Stimulated activated CD4-positive, alpha-beta T cell treated with anti-CD3 and anti-CD28 coated beads, Interleukin-4, amount 100 ng/mL, for 4 hours (primary cell): ENCODE measurements at places on chromosomes 2 and 18.

- no peak for DNase-seq
Measured at GRCh38 chr2:9268301-9269080, 61.9 kb downstream of the ASAP2 start.

- DNase-seq: no peak
Measured at GRCh38 chr2:26649322-26649721, 8.2 kb upstream of the CIB4 start.

DNA sequence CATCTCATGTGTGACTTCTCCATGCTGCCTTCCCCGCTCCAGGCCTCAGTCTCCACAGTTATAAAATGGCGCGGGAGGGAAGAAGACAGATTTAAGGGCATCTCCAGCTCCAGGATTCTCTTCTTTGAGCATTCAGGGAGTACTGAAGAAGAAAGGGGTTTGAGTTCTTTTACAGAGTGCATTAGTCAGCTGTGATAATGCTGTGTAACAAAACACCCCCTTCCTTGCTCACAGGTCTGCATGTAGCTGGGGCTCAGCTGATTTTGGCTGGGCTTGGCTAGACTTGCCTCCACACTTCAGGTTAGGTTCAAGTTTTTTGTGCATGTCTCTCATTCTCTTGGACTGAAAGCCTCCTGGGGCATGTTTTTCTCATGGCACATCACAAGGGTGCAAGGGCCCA is 8.0 kb upstream of the SLC66A3 start:
- DNase-seq: no peak

DNA sequence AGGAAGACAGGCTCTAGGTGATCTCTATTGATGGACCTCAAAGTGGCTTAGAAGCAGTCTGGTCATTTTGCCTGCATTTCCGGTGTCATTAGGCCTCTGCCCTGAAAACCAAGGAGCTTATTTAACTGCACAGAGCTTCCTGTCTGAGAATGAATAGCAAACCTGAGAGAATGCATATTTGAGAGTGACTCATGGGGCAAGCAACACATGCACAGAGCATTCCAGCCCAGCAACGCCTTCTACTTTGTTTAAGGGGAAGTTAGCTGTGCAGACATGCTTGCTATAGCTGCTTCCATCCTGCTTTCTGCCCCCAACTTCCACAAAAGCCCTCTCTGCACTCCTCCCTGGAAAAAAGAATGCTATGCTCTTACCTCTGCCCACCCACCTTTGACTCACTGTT is 232.8 kb downstream of the GRB14 start:
- DNase-seq: no peak

DNA sequence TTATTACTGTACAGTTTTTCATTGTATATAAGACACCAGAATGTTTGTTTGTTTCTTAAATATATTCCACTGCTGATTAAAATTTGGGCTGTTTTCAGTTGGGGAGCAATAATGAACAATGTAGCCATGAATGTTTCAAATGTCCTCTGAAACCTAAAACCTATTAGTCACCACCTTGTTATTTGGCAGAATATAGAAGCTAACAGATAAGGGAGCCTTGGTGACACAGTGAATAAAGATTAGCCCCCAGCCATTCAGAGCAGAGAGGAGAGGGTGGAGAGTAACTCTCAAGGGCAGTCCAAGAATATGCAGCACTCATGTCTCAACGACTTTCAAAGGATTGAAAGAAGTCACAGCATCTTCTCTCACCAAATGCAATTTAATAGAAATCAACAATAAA is 43.1 kb upstream of the ATP8B1 start:
- DNase-seq: no peak
